ENCODE measurements at places on chromosomes 4 and X. TPM values are rescaled to one million over a fixed set of nuclear protein-coding genes. Genes with fewer than 3 reads are reported as not detected.

- H3K36me3 ChIP-seq: peaks cover 8% of the 10 kb centered on the region
- peaks cover 18% of the 10 kb centered on the region for H3K4me1 ChIP-seq
Observed at GRCh38 chrX:119429471-119429870, 30.3 kb downstream of the SLC25A43 start.

The FAM53A gene
- 0.82 TPM for total RNA-seq

- DNase-seq: no peak
- no peaks in the 10 kb centered on the region for H3K4me1 ChIP-seq
- no peaks in the 10 kb centered on the region for H3K36me3 ChIP-seq
- no peak overlapping the region for H3K27ac ChIP-seq
- no peaks in the 10 kb centered on the region for H3K27me3 ChIP-seq
Observed at GRCh38 chr4:1779588-1780382, 13.3 kb upstream of the FGFR3 start.

The MRPL1 gene
- 112 TPM for total RNA-seq

GRCh38 chr4:169810325-169811323 is 52.9 kb upstream of the HPF1 start:
- H3K4me3 ChIP-seq: no peak overlapping the region
- H3K4me1 ChIP-seq: no peaks in the 10 kb centered on the region
- H3K36me3 ChIP-seq: no peaks in the 10 kb centered on the region
- DNase-seq: no peak

- H3K27me3 ChIP-seq: peaks cover 6% of the 10 kb centered on the region
- H3K4me3 ChIP-seq: no peak overlapping the region
- H3K4me1 ChIP-seq: no peaks in the 10 kb centered on the region
- DNase-seq: no peak
- H3K27ac ChIP-seq: no peak overlapping the region
Observed at GRCh38 chrX:54708404-54708803, 89.7 kb downstream of the ITIH6 start.

DNA sequence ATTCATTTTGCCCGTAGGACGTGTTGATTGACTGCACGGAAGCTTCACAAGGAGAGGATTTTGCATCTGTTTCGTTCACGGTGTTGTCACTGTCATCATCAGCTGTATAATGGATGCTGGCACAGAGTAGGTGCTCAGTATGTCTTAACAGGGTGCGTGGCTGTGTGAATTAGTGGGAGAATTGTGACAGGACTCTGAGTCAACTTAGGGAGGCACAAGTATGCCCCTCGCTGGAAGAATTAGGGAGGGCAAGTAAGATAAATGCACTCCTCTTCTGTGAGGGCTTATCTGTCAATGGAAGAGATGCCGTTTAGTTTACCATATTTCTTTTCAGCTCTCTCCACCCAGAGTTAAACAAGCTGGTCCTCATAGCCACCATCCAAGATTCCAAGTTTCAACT is 107.2 kb downstream of the TRIML1 start:
- H3K27me3 ChIP-seq: no peaks in the 10 kb centered on the region
- no peaks in the 10 kb centered on the region for H3K4me1 ChIP-seq
- H3K36me3 ChIP-seq: no peaks in the 10 kb centered on the region
- H3K4me3 ChIP-seq: no peak overlapping the region
- DNase-seq: no peak

- no peak for DNase-seq
- H3K27ac ChIP-seq: no peak overlapping the region
- no peak overlapping the region for H3K4me3 ChIP-seq
- H3K36me3 ChIP-seq: no peaks in the 10 kb centered on the region
Observed at GRCh38 chr4:86344127-86344526, 15.7 kb downstream of the MAPK10 start.

The TNIP2 gene
- 50.0 TPM for total RNA-seq

- no peak overlapping the region for H3K4me3 ChIP-seq
- H3K27me3 ChIP-seq: peaks cover 12% of the 10 kb centered on the region
- no peak for DNase-seq
- H3K36me3 ChIP-seq: no peaks in the 10 kb centered on the region
- H3K27ac ChIP-seq: no peak overlapping the region
- no peaks in the 10 kb centered on the region for H3K4me1 ChIP-seq
Observed at GRCh38 chr4:11152684-11153083, 276.0 kb downstream of the HS3ST1 start.

GRCh38 chr4:174794543-174795094 is 34.4 kb downstream of the GLRA3 start:
- H3K27me3 ChIP-seq: no peaks in the 10 kb centered on the region
- no peak overlapping the region for H3K4me3 ChIP-seq
- H3K4me1 ChIP-seq: no peaks in the 10 kb centered on the region
- no peak for DNase-seq

The ZDHHC15 gene
- 0.30 TPM for total RNA-seq

DNA sequence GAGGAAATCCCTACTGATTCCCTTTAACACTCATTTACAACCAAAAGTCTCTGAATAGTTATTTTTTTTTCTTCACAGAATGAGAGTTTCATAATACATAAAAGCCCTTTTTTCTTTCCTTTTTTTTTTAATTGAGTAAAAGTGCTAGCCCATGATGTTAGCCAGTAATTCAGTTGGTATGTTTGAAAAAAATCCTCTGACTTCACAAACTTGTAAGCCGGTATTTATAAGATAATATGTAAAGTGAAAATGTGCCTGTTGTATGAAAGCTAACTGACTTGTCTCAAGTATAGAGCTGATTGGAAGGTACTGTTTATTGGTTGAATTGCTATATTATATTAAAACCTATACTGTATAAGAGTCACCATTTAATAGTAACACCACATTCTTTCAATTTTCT is 70.2 kb upstream of the NEIL3 start:
- no peaks in the 10 kb centered on the region for H3K36me3 ChIP-seq
- no peak overlapping the region for H3K27ac ChIP-seq
- DNase-seq: no peak
- no peak overlapping the region for H3K4me3 ChIP-seq
- H3K4me1 ChIP-seq: no peaks in the 10 kb centered on the region
- H3K27me3 ChIP-seq: no peaks in the 10 kb centered on the region

DNA sequence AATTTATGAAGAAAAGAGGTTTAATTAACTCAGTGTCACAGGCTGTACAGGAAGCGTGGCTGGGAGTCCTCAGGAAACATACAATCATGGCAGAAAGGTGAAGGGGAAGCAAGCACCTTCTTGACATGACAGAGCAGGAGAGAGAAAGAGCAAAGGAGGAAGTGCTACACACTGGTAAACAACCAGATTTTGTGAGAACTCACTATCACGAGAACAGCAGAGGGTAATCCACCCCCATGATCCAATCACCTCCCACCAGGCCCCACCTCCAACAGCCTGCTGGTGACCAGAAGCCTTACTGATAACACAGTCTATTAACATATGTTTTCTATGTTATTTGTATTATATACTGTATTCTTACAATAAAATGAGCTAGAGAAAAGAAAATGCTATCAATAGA is 254.8 kb downstream of the PCDH10 start:
- no peak overlapping the region for H3K4me3 ChIP-seq
- H3K36me3 ChIP-seq: no peaks in the 10 kb centered on the region
- DNase-seq: no peak
- no peak overlapping the region for H3K27ac ChIP-seq
- H3K27me3 ChIP-seq: no peaks in the 10 kb centered on the region
- no peaks in the 10 kb centered on the region for H3K4me1 ChIP-seq

- peaks cover 3% of the 10 kb centered on the region for H3K27me3 ChIP-seq
- H3K27ac ChIP-seq: no peak overlapping the region
- DNase-seq: no peak
Observed at GRCh38 chr4:41719417-41719816, 29.1 kb downstream of the PHOX2B start.
